ENCODE measurements at places on chromosomes 4 and X.

DNA sequence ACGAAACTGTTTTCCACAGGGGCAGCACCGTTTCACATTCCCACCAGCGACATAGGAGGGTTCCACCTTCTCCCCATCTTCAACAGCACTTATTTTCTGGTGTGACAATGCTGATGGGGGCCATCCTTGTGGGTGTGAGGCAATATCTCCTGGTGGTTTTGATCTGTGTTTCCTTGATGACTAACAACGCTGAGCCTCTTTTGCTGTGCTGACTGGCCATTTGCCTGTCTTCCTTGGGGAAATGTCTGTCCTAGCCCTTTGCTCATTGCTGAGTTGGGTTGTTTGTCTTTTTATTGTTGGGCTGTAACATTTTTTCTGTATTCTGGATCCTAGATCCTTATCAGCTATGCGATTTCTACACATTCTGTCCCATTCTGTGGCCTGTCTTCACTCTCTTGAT lies 33.7 kb downstream of the ATP2B3 start:
- no peak for DNase-seq

GRCh38 chr4:24180586-24180985 lies 290.7 kb upstream of the PPARGC1A start:
- no peak for DNase-seq

DNA sequence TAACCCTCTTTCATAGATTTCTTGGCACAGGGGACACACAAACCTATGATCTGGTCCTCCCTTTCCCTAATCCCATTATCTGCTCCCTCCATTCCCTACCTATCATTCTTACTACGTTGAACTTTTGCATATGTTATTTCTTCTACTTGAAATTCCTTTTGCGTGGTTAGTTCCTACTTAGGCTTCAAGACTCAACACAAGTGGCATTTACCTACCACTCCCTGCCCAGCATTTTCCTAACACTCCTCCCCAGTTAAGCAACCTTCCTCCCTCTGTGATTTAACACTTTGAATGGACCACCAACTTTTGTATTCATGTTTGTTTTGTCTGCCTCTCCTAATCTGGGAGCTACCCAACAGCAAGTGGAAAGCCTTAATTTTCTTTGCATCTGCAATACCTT lies 1113.7 kb downstream of the STIM2 start:
- DNase-seq, result no peak

DNA sequence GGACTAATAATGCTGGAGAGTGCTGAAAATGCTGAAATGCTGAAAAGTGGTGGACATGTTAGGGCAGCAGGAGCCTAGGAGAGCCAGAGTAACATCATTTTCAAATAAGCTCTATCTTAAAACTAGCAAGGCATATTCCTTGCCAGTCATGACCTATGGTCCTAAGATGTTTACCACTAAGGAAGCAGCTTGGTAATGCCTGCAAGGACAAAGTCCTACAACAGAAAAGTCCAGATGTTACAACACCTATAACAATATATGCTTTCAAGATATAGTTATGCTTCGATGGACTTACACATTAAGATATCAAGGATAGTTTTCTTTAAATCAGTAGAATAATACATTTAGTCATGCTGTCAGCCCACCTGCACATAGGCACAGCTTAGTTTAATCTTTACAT lies 4.5 kb upstream of the ADH4 start:
- no peak for DNase-seq

- DNase-seq, result no peak
Observed at GRCh38 chrX:40100537-40101429, 3.0 kb upstream of the BCOR start.

GRCh38 chr4:90960433-90960832 lies 833.2 kb downstream of the CCSER1 start:
- DNase-seq, result no peak

DNA sequence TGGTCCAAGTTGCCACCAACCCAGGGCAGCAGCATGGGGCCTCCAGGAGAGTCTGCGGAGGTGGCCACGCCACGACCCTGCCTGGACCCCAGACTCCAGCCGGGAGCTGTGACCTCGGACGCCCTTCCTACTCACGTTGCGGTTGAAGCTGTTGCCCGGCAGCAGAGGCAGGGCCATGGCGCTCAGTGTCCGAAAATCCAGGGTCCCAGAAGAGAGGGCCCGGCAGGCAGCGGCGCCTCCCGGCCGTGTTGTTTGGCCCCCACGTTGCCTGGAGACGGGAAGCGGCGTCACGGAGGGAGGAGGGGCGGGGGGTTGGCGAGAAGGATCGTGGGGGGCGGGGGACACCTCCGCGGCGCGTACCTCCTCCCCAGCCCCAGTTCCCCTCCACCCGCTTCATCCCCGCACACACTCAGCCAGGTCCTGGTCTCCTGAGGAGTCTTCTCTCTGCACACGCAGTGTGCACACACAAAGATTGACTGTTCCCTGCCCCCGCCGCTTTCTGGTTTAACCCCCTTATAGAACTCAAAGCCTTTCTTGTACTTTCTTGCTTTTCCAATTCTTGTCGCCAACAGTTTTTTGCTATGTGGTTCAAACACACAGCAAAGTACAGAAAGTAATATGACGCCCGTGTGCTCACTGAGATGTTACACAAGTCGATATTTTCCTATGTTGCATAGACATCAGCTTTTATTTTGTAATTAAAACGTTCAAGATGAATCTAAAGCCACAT lies at the start of gene EFHC2:
EFHC2 (minus strand) TSS at position 261 of the 730 bp plus-strand sequence; CDS start at position 177, 84 bp downstream.
- peak; percentile 36 for DNase-seq

DNA sequence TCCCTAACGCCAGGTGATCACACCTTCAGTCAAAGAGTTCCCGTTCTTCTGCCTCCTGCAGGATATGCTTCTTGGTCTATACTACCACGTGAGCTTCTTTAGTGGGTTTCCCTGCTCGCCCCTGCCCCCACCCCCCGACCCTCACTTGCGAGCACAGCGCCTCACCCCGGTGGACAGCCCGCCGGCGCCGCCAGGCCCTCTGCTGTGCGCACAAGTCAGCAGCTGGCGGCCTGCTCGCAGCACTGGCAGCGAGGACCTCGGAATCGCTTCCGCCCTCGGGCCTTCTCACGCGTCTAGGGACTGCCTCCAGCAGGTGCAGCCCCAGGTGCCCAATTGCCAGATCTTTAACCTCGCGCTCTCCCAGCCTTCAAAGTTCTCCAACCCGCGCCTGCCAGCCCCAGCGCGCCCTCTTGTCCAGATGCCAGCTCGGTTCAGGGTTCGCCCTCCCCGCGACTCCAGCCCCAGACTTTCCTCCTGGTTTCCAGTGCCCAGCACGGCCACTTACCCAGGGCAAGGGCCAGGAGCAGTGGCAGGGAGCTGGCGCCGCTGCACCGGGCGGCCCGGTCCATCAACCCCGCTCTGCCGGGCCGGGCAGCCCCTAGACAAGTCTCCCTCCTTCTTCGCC lies 454 bp downstream of the BTC start:
- no peak for DNase-seq

GRCh38 chr4:113844369-113844768 lies 82.8 kb upstream of the CAMK2D start:
- no peak for DNase-seq

GRCh38 chr4:123955167-123955800 lies 558.7 kb downstream of the SPRY1 start:
- no peak for DNase-seq

DNA sequence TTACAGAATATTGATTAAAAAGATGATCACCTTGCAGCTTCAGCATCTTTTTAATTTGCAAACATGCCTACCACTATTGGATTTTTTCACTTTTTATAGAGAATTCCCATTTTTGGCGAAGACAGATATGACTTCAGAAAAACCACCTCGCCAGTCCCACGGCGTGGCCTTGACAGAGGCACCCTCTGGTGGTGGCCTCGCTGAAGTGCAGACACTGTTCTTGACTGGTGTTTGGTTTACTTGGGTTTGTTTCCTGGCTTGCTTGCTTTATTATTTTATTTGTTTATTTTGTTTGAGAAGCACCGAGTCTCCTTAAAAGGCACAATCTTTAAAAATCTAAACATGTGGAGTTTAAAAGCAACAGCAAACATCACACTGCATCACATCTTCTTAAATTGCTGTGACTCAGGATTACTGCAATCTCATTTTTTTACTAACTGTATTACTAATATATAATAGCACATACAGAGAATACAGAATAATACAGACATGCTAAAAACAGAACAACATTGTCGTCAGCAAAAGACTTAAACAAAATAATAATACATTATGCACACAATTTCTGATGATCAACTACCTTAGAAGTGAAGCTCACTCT lies 13.1 kb upstream of the AMTN start:
- peak; percentile 53 for DNase-seq

DNA sequence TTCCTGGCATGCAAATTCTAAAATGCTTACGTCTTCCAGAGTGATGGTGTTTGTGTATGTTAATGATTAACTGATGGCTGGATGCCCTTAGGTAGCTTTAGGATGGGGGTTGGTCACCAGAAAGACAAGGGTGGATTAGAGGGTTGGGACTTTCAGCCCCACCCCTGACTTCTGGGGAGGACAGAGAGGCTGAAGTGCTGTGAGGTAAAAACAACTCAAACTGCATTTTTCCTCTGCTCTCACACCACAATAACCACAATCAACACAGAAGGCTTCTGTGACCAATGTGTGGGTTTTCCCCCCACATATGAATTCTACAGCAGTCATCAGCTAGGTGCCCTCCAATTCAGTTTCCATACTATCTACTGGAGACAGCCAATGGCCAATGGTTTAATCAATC lies 18.7 kb upstream of the DDIT4L start:
- no peak for DNase-seq

GRCh38 chrX:24229400-24229879 lies 79.9 kb downstream of the ZFX start:
- DNase-seq, result no peak

- no peak for DNase-seq
Observed at GRCh38 chrX:96615448-96615847, 69.2 kb upstream of the DIAPH2 start.

DNA sequence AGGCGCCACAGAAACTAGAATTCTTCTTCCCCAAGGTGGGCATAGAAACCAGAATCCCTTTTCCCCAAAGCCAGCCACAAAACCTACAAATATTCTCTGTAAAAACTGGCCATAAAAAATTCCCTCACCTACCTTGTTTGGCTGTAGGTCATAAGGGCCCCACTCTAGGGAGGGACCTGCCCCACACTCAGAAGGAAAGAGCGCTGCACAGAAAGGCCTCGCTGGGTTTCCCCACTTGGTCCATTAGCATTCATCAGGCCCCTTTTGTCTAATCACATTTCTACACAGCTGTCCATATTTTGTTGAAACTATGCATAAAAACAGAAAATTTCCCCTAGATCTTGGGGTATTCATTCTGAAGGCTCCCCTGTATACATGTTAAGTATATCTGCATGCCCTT lies 54.1 kb downstream of the PHKA2 start:
- no peak for DNase-seq

- DNase-seq, result no peak
Observed at GRCh38 chr4:78565971-78566372, 14.4 kb downstream of the ANXA3 start.

DNA sequence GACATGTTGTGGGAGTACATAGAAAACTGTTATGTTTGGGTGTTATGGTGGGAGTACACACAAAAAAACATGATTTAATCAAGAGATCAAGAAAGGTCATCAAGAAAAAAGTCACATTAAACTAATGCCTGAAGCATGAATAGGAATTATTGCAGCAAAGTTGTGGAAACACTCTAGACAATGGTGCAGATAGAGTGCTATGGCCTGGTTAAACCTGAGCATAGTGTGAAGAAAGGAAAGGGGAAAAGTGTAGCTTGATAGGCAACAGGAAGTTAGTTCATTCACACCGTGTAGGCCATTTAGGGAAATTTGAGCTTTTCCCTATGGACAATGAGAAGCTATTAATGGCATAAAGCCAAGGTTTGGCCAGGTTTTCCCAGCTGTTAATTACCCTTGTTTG lies 162.1 kb upstream of the EMCN start:
- DNase-seq, result no peak

DNA sequence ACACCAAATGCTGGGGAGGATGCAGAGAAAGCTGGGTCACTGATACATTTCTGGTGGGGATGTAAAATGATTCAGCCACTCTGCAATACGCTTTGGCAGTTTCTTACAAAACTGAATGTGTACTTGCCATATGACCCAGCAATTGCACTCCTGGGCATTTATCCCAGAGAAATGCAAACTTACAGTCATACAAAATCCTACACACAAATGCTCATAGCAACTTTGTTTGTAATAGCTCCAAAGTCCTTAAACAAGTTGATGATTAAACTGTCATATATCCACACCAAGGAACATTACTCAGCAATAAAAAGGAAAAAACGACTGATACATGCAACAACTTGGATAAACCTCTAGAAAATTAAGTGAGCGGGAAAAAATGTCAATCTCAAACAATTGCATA lies 12.3 kb downstream of the MID1 start:
- DNase-seq, result no peak

DNA sequence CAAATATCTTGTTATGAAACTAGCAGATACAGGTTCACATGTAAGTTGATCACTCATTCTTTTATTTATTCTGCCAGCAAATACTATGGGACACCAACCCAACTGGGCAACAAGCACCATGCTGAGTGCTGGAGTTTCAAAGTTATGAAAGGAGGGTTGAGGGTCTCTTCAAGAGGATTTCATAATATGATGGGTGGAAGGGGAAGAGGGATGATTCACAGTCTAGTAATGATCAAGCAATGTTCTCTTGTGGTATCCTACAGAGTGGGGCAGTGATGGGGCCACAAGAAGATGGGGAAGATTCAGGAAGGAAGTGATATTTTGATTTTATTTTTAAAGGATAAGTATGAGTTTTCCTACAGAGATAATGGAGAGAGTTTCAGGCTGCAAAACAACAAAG lies 46.2 kb upstream of the TXK start:
- no peak for DNase-seq
